Fibroblast of skin of right quadriceps (primary cell): ENCODE measurements at places on chromosomes 11 and 22.

DNA sequence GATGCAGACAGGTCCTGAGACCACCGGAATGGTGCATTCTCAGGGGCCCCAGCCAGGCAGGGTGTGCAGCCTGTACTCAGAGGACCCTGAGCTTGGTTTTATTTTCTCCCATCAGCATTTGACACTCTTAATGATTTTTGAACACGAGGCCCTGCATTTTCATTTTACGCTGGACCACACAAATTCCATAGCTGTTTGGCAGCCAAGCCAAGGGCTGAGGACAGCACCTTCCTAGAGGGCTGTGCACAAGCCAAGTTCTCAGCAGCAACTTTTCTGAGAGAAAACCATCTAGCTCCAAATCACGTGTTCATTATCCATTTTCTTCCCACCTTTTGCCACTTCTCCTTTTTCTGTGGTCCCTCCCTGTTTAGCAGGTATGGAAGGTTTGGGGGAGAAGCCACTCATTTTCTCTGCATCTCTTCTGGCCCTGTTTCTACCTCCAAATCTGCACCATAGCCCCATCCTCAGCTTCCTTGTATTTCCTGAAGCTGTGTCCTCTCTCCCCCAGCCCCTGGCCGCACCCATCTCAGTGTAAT, 60.4 kb downstream of the TRAF6 start:
- no peak for DNase-seq

DNA sequence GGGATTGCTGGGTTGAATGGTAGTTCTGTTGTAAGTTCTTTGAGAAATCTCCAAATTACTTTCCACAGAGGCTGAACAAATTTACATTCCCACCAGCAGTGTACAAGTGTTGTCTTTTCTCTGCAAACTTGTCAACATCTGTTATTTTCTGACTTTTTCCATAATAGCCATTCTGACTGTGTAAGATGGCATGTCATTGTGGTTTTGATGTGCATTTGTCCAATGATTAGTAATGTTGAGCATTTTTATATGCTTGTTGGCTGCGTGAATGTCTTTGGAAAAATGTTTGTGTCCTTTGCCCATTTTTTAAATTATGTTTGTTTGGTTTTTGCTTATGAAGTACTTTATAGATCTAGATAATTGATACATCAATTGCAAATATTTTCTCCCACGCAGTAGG, 1025.0 kb downstream of the JRKL start:
- DNase-seq = peak; percentile 17

- no peak for DNase-seq
Observed at GRCh38 chr22:36921309-36922104, 8.1 kb downstream of the CSF2RB start.

DNA sequence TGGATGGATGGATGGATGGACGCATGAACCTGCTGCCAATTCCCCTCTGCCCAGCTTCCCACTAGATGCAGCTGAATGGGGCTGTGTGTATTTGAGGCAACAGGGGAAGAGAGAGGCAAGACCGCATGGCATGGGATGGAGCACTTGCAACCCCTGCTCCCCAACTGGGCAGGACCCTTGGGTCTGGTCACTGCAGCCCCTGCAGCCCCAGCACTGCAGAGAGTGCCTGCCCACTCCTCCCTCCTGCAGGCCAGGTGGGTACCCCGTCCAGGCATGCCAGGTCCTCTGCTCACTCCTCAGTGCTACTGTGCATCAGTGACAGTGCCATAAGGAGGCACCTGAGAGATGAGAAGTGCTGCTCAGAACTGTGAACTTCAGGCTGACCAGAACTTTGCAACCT, 40.3 kb downstream of the OSBPL5 start:
- no peak for DNase-seq

GRCh38 chr11:36594316-36594989, at the start of gene IFTAP:
TSS of gene IFTAP (plus strand) at chr11:36594502. CDS start at chr11:36610104, 15,602 bp downstream.
- peak; percentile 91 for DNase-seq

GRCh38 chr11:73577496-73577917, 20.4 kb downstream of the FAM168A start:
- DNase-seq = peak; percentile 70
